ENCODE measurements at places on chromosomes 1 and 21.

DNA sequence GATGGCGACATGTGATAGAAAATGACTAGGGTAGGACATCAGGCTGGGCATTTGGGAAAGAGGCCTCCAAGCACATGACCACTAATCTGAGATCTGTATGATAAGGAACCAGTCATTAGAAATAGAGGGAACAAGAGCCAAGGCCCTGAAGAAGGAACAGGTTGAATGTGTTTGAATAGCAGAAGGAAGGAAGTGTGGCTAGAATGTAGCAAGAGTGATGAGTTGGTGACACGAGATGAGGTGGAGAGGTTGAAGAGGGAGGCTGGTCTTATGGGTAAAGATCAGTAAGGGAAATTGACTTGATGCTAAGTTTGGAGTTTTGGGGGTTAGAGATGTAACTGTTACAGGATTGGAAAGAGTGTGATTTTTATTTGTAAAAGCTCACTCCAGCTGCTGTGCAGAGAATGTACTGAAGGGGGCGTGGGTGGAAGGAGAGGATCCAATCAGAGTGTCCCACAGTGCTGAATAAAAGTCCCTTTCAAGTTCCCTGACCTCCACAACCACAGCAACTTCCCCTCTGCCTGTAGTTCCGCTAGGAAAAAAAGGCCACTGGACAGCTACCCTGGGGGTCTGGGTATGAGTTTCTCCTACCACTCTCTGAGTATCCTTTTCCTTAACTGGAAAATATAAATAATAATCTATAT is 295.0 kb downstream of the OMA1 start:
- peak; percentile 43 for DNase-seq

DNA sequence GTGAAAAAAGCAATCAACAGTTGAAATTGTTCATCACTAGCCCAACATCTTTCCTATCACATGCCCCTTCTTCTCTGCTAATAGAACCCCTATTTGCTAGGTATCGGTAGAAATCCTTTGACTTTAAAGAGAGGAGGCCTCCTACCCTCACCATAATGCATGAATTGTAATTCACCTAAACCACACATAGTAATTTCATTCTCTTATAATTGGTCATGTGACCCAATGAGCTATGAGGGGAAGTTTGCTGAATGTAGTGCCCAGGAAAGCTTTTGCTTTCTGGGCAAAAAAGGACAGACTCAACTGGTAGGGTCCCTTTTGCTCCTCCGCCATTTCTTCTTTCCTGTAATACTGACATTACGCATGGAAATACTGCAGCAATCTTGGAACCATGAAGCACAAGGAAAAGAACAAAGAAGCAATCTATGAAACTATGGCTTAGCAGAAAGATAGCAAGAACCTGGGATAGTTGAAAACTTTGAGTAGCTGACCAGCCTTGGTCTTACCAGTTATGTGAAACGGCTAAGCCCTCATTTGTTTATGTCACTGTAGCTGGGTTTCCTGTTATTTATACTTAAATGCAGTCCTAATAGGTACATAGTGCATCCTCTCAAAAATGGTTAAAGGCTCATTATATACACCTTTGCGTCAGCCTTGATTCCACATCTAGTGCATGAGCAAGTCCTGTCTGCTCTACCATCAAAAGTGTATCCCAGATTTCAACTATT is 10.2 kb upstream of the CHI3L2 start:
- no peak for DNase-seq

DNA sequence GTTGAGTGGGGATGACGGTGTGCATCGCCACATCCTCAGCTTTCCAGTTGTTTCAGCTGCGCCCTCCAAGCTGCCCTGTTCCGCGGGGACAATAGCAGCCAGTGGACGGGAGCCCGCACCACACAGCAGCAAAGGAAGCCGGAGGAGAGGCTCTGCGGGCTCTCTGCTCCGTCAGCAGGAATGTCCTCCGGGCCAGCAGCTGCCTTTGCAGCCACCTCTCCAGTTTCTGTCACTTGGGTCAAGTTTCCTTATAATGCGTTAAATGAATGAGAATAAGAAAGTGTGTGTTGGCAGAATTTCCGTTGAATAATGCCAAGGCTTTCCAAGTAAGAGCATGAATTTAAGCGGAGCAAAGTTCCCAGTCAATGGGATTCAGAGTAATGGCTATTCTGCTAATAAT is 263.3 kb downstream of the KIF26B start:
- DNase-seq: no peak

DNA sequence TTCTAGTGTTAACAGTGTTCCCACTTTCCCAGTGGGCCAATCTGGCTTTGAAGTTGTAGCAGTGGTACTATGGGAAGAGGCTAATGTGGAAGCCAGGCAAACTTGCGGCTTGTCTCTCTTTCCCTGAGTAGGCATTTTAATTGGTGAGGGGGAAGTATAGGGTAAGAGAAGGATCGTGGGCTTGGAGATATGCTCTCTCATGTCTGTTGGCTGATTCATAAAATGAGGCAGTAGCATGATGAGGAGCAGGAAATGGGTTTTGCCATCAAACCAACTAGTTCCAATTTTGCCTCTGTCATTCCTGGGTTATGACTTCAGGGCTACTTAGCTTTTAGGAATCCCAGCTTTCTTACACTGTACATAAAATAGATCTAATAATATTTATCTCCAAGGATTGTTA is 12.1 kb downstream of the C8A start:
- DNase-seq: no peak

Measured in OCI-M1 (cell line).